ENCODE measurements at places on chromosomes 6 and 20. TPM values are rescaled to one million over a fixed set of nuclear protein-coding genes. Genes with fewer than 3 reads are reported as not detected.

DNA sequence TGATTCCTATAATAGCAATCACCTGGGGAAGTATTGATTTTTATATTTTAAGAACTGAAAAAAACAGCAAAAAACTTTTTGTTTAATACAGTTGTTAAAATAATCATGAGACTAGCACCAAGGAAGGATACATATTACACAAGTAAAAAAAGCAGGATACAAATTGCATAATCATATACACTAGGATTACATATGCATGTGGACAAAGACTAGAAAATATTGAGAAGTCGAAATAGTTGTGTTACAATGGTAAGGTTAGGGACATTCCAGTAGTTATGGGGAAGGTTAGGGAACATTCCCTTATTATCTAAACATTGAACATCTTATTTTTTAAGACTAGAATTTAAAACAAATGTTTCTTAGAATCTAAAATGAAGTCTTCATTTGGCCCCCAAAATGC, 9.5 kb downstream of the NUS1 start:
- H3K4me3 ChIP-seq: no peak overlapping the region
- H3K27me3 ChIP-seq: no peaks in the 10 kb centered on the region
- no peak for DNase-seq

DNA sequence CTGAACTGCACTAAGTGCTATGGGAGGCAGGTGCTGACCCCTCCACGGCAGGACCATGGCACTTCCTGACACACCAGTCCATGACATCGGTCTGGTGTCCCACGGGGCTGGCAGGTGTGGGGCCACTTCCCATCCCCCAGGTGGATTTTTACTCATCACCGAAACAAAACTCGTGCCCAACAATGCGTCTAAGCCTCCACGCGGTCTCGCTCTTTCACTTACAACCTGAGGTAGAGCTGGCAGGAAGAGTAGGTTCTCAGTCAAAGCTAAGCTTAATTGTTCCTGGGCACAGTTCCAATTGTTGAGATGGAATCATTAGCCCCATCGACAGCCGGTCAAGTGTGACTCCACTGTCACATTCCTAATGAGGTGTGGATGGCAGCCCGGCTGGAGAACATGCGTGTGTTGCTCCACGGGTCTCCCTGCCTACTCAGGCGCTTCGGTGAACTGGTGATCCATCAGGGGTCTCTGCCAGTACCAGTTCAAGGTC, 125.7 kb downstream of the SLC23A2 start:
- peaks cover 19% of the 10 kb centered on the region for H3K36me3 ChIP-seq
- DNase-seq: no peak
- H3K4me3 ChIP-seq: no peak overlapping the region
- H3K27ac ChIP-seq: peak overlapping the region; percentile 14

DNA sequence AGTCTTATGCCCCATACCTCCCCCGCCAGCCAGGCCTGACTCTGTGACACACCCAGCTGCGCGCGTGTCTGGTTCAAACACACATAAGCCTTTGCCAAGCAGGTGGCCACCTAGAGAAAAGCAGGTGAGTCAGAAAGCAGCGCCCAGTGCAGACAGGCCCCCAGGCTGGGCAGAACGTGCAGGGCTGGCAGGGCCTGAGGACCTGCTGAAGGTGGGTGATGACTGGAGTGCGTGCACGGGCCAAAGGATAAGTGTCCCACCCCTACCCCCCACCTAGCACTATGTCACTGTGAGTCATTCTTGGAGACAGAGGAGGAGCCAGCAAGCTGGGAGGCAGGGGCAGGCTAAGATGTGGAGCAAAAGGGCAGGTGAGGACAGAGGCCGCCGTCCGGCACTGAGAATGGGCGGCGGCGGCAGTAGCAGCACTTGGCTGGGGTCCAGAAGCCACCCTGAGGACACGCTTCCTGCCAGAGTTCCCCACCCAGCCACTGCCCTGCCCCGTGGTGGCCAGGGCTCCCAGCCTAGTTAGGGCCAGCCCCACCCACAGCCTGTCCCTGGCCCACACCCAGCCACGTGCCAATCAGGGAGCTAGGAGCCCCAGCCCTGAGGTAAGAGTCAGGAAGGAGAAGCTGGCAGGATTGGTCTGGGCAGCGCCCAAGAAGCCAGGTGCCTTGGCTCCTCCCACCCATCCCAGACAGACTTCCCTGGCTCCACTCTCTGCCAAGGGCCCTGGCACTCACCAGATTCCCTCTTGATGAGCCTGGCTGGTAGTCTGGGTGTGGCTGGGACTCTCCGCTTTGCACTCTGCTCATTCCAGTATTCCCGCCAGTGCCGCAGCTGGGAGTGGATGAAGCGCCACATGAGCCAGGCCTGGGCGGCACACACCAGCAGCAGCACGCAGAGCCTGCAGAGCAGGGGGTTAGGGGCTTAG, 72.7 kb downstream of the TRAM2 start:
- H3K4me3 ChIP-seq: no peak overlapping the region
- DNase-seq: no peak
- no peak overlapping the region for H3K27ac ChIP-seq

DNA sequence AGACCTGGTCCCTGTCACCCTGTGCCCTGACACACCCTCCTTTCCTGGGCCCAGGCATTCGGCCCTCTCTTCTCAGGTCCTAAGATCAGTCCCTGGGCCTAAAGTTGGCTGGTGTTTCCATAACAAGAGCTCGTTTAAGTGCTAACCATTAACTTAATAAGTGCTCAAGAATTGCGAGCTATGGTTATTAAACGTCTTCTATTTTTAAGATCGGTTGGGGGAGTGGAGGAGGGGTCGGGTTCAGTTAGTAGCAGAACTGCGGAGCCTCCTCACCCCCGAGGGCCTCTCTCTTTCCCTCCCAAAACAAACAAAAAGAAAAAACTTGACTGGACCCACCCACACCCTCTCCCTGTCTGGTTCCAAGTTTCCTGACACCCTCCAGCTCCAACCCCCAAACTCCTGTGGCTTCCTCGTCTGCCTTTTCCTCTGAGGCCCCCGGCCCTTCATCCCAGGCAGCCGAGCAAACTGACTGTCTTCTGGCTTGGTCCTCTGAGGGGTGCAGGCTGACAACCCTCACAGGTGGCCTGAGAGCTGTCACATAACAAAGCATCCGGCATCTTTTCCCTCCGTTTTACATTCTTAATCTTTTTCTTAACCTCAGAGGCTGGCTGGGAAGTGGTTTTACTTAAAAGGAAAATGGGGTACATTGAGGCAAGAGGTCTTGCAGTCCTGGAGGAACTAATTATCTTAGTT, 2.0 kb downstream of the STK35 start:
- peaks cover 32% of the 10 kb centered on the region for H3K36me3 ChIP-seq
- H3K27me3 ChIP-seq: peaks cover 4% of the 10 kb centered on the region
- peaks cover 53% of the 10 kb centered on the region for H3K4me1 ChIP-seq
- no peak for DNase-seq

The SLC16A10 gene
- total RNA-seq: 3.2 TPM

GRCh38 chr6:140062043-140063020, 687.9 kb upstream of the CITED2 start:
- no peaks in the 10 kb centered on the region for H3K36me3 ChIP-seq
- no peak for DNase-seq
- no peaks in the 10 kb centered on the region for H3K4me1 ChIP-seq
- no peak overlapping the region for H3K27ac ChIP-seq
- H3K27me3 ChIP-seq: no peaks in the 10 kb centered on the region
- H3K4me3 ChIP-seq: no peak overlapping the region

GRCh38 chr6:125157725-125158124, 4.2 kb downstream of the TPD52L1 start:
- peaks cover 9% of the 10 kb centered on the region for H3K4me1 ChIP-seq
- DNase-seq: no peak
- H3K27ac ChIP-seq: no peak overlapping the region

Data from activated CD4-positive, alpha-beta T cell treated with anti-CD3 and anti-CD28 coated beads, Interleukin-2, amount 10 ng/mL, durations not matched to agents 7 days and 5 days (primary cell).